Activated naive CD8-positive, alpha-beta T cell treated with anti-CD3 and anti-CD28 coated beads, Interleukin-2, amount 50 U/mL, for 24 hours (primary cell): ENCODE measurements at places on chromosomes 1 and 21.

- peak within 1 kb of the TSS; percentile 76 for H3K4me3 ChIP-seq
- peak within 1 kb of the TSS; percentile 37 for H3K27ac ChIP-seq
- H3K36me3 ChIP-seq: no peaks in the 10 kb centered on the region
Measured at GRCh38 chr21:45643021-45643980, at the start of gene PCBP3. TSS of gene PCBP3 (plus strand) at chr21:45643725. CDS start at chr21:45850086, 206,361 bp downstream.

DNA sequence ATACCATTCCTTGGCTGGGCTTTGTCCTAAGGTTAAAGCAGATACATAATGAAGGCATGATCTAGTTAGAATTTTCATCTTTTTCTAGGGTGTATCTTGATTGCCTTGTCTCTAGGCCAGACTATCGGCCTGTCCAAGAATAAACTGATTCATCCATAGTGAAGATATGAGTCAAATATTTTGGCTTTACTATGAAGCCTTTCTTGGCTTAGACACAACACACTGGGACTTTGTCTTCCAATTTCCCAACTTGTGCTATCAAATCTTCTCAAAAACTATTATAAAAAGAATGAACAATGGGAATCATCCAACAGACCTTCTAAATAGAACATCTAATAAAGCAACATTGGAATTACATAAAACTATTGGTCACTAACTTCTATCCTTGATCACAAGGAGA is 64.8 kb downstream of the WARS2 start:
- no peak overlapping the region for H3K27ac ChIP-seq
- peaks cover 56% of the 10 kb centered on the region for H3K36me3 ChIP-seq
- H3K4me3 ChIP-seq: no peak overlapping the region
- peaks cover 4% of the 10 kb centered on the region for H3K4me1 ChIP-seq

GRCh38 chr1:6984536-6984935 is 199.3 kb downstream of the CAMTA1 start:
- H3K4me1 ChIP-seq: no peaks in the 10 kb centered on the region
- H3K36me3 ChIP-seq: no peaks in the 10 kb centered on the region
- H3K27ac ChIP-seq: no peak overlapping the region
- peaks cover 2% of the 10 kb centered on the region for H3K27me3 ChIP-seq
- no peak for DNase-seq

GRCh38 chr1:94919241-94920030 is 7.5 kb downstream of the CNN3 start:
- H3K27ac ChIP-seq: no peak overlapping the region
- H3K27me3 ChIP-seq: peaks cover 3% of the 10 kb centered on the region
- H3K4me1 ChIP-seq: no peaks in the 10 kb centered on the region
- DNase-seq: no peak
- no peaks in the 10 kb centered on the region for H3K36me3 ChIP-seq

- DNase-seq: no peak
- no peaks in the 10 kb centered on the region for H3K4me1 ChIP-seq
- H3K36me3 ChIP-seq: no peaks in the 10 kb centered on the region
Measured at GRCh38 chr1:20602851-20603450, 14.1 kb downstream of the CDA start.

GRCh38 chr1:34852677-34853217 is 6.8 kb downstream of the SMIM12 start:
- H3K4me1 ChIP-seq: peaks cover 19% of the 10 kb centered on the region
- peaks cover 38% of the 10 kb centered on the region for H3K36me3 ChIP-seq
- peak; percentile 88 for DNase-seq

GRCh38 chr1:8739377-8739776 is 78.1 kb downstream of the RERE start:
- H3K36me3 ChIP-seq: peaks cover 19% of the 10 kb centered on the region
- DNase-seq: no peak
- no peak overlapping the region for H3K4me3 ChIP-seq

DNA sequence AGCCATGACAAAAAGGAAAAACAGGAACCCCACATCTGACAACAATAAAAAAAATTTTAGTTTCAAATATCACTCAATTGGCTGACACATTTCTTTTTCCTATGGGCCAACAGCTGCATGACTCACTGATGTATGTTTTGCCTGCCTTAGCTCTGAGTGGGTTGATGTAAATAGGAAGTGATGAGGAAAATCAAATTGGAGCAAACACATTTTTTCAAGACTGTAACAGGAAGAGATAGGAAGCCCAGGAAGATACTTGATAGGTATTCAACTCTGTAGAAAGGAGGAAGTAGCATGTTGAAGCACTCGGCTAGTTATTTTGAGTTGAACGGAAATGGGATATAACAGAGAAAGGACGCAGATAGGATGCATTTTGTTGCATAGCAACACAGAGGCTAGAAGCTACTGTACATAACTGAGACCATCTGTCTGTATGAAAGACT is 168.0 kb upstream of the NR5A2 start:
- no peaks in the 10 kb centered on the region for H3K36me3 ChIP-seq
- peaks cover 12% of the 10 kb centered on the region for H3K27me3 ChIP-seq
- no peak overlapping the region for H3K27ac ChIP-seq

- H3K36me3 ChIP-seq: no peaks in the 10 kb centered on the region
- H3K27ac ChIP-seq: no peak overlapping the region
- DNase-seq: no peak
- no peaks in the 10 kb centered on the region for H3K4me1 ChIP-seq
Measured at GRCh38 chr1:35666216-35666615, 24.9 kb upstream of the PSMB2 start.

- no peak overlapping the region for H3K4me3 ChIP-seq
- no peak for DNase-seq
- no peak overlapping the region for H3K27ac ChIP-seq
- no peaks in the 10 kb centered on the region for H3K27me3 ChIP-seq
- peaks cover 16% of the 10 kb centered on the region for H3K4me1 ChIP-seq
Measured at GRCh38 chr1:228861832-228862180, 126.5 kb downstream of the RHOU start.

- no peaks in the 10 kb centered on the region for H3K27me3 ChIP-seq
- DNase-seq: peak; percentile 97
- H3K36me3 ChIP-seq: no peaks in the 10 kb centered on the region
Measured at GRCh38 chr1:153922972-153923925, at the start of gene GATAD2B. TSS of gene GATAD2B (minus strand) at chr1:153922972. CDS start at chr1:153828347, 94,625 bp downstream.

DNA sequence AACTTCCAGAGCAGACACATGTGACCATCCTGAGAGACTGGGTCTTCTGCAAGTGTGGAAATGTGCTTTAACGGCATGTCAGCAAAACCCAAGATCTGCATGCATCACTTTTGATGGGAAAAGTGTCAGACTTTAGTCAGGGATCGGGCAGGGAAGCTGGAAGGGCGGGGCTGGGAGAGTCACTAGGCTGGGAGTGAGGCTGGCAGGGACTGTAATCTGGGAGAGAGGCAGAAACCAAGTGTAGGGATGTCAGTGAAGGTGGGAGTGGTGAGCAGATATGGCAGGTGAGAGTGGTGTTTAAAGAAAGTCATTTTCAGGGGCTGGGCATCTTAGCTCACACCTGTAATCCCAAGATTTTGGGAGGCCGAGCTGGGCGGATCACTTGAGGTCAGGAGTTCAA is 11.3 kb downstream of the CDA start:
- no peaks in the 10 kb centered on the region for H3K4me1 ChIP-seq
- no peak overlapping the region for H3K27ac ChIP-seq
- peaks cover 6% of the 10 kb centered on the region for H3K27me3 ChIP-seq
- no peak for DNase-seq

DNA sequence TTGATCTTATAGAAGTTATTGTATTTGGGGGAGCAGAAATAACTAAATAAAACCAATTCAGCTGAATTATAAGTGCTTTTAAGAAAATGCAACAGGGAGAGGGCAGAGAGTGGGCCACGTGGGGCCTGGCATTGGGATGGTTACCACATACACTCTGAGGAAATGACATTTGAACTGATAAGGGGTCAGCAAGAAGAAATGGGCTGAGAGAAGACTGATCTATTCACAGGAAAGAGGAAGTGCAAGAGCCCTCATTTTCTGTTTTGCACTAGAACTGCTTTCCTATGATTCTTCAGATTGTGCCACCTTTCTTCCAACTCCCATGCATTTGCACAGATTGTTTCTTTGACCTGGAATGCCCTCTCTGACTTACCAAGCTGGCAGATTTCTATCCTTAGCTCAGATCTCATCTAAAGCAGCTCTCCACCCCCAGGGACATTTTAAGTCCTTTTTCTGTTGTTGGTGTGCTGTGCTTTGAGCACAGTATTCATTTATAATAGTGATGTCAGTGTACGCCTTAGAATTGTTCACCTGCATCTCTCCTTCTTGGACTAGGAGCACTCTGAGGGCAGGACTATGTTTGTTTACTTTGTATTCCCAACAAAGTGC is 115.9 kb downstream of the FGGY start:
- no peak overlapping the region for H3K27ac ChIP-seq
- DNase-seq: no peak
- no peaks in the 10 kb centered on the region for H3K36me3 ChIP-seq
- no peak overlapping the region for H3K4me3 ChIP-seq

- no peak for DNase-seq
- H3K4me3 ChIP-seq: no peak overlapping the region
- no peaks in the 10 kb centered on the region for H3K36me3 ChIP-seq
- H3K27me3 ChIP-seq: no peaks in the 10 kb centered on the region
- H3K27ac ChIP-seq: no peak overlapping the region
Measured at GRCh38 chr1:79281442-79281841, 274.9 kb upstream of the ADGRL4 start.
